Endothelial cell of umbilical vein (primary cell): ENCODE measurements at places on chromosomes 1 and 21. TPM values are rescaled to one million over a fixed set of nuclear protein-coding genes. Genes with fewer than 3 reads are reported as not detected.

INAVA gene
- total RNA-seq: 0.42 TPM in 2 replicates

GALE gene
- 39.2 and 42.9 TPM in 2 replicates for total RNA-seq

NCMAP gene
- not detected in 2 replicates for total RNA-seq

GUK1 gene
- 237 and 239 TPM in 2 replicates for total RNA-seq

DNA sequence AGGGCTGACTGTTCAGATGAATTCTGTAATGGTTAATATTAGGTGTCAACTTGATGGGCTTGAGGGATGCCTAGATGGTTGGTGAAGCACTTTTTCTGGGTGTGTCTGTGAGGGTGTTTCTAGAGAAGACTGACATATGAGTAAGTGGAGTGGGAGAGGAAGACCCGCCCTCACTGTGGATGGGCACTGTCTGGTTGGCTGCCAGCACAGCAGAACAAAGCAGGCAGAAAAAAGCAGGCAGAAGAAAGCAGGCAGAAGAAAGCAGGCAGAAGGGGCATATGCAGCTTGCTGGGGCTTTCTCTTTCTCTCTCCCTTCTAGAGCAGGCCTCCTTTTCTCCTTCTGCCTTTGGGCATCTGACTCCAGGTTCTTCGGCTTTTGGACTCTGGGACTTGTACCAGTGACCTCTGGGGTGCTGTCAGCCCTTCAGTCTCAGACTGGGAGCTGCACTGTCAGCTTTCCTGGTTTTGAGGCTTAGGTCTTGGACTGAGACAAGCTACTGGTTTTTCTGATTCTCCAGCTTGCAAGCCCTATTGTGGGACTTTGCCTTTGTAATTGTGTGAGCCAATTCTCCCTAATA lies 42.9 kb upstream of the CD2 start:
- no peaks in the 10 kb centered on the region for H3K27me3 ChIP-seq
- no peaks in the 10 kb centered on the region for H3K36me3 ChIP-seq
- no peak overlapping the region for H3K27ac ChIP-seq
- H3K4me1 ChIP-seq: no peaks in the 10 kb centered on the region

DNA sequence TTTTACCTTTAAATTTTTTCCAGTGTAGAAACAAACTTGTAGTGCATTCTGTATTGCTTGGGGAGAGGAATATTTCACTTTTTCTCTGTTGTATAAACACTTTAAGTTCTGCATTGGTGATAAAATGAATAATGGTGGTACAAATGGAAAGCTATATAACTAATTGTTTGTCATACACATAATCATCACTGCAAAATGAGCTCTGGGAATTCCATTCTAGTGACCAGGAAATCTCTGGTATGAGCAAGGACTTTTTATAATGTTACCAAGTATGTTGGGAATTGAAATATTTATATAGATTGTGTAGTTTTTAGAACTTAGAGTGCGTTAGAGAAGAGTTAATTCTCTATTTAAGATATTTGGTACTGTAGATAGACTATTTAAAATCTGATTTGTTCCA lies 5.0 kb upstream of the FMN2 start:
- DNase-seq: no peak
- no peak overlapping the region for H3K4me3 ChIP-seq
- H3K36me3 ChIP-seq: no peaks in the 10 kb centered on the region
- peaks cover 2% of the 10 kb centered on the region for H3K4me1 ChIP-seq
- no peak overlapping the region for H3K27ac ChIP-seq

GRCh38 chr1:28111157-28111556 lies 22.7 kb upstream of the EYA3 start:
- peak overlapping the region; percentile 73 for H3K27ac ChIP-seq
- H3K36me3 ChIP-seq: no peaks in the 10 kb centered on the region
- peak; percentile 31 for DNase-seq
- H3K4me3 ChIP-seq: no peak overlapping the region

DNA sequence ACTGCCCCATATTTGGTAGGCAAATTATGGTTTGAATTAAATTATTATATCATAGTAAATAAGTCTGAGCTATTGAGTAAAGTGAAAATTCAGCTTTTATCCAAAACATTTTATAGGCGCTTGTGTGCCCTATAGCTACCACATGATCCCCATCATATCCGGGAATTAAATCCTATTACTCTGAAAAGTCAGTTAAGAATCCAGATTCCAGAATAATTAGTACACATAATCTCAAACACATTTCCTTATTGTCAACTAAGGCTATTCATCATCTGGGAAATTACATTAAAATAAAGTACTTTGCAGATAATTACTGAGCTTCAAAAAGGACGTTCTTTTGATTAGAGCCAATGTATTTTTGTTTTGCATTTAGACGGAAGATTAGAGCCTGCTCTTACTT lies 72.3 kb downstream of the CTH start:
- H3K27ac ChIP-seq: no peak overlapping the region
- no peaks in the 10 kb centered on the region for H3K27me3 ChIP-seq
- no peak for DNase-seq
- H3K36me3 ChIP-seq: no peaks in the 10 kb centered on the region
- no peaks in the 10 kb centered on the region for H3K4me1 ChIP-seq

- no peak overlapping the region for H3K27ac ChIP-seq
- H3K36me3 ChIP-seq: no peaks in the 10 kb centered on the region
- no peaks in the 10 kb centered on the region for H3K4me1 ChIP-seq
These were observed 80.4 kb upstream of the LPGAT1 start for GRCh38 chr1:211910913-211911485.

GRCh38 chr1:233617025-233617424 lies 3.1 kb downstream of the KCNK1 start:
- no peak overlapping the region for H3K4me3 ChIP-seq
- no peak overlapping the region for H3K27ac ChIP-seq
- H3K4me1 ChIP-seq: peaks cover 5% of the 10 kb centered on the region

GRCh38 chr1:99645203-99645602 lies 710 bp upstream of the PALMD start:
- H3K4me1 ChIP-seq: peaks cover 42% of the 10 kb centered on the region
- peak overlapping the region; percentile 94 for H3K27ac ChIP-seq
- H3K27me3 ChIP-seq: no peaks in the 10 kb centered on the region
- no peaks in the 10 kb centered on the region for H3K36me3 ChIP-seq
- DNase-seq: peak; percentile 89

GRCh38 chr1:99527078-99527477 lies 118.8 kb upstream of the PALMD start:
- H3K27ac ChIP-seq: no peak overlapping the region
- peak; percentile 57 for DNase-seq
- no peaks in the 10 kb centered on the region for H3K27me3 ChIP-seq
- no peaks in the 10 kb centered on the region for H3K36me3 ChIP-seq
- no peak overlapping the region for H3K4me3 ChIP-seq

- H3K4me3 ChIP-seq: no peak overlapping the region
- no peaks in the 10 kb centered on the region for H3K36me3 ChIP-seq
- H3K4me1 ChIP-seq: no peaks in the 10 kb centered on the region
- no peak overlapping the region for H3K27ac ChIP-seq
- DNase-seq: no peak
- H3K27me3 ChIP-seq: no peaks in the 10 kb centered on the region
These were observed 287.4 kb upstream of the RUNX1 start for GRCh38 chr21:35336534-35336933.

- no peak overlapping the region for H3K4me3 ChIP-seq
- H3K36me3 ChIP-seq: no peaks in the 10 kb centered on the region
- peaks cover 5% of the 10 kb centered on the region for H3K27me3 ChIP-seq
- H3K4me1 ChIP-seq: no peaks in the 10 kb centered on the region
- H3K27ac ChIP-seq: no peak overlapping the region
- no peak for DNase-seq
These were observed 14.4 kb upstream of the FNBP1L start for GRCh38 chr1:93433407-93433961.

- no peaks in the 10 kb centered on the region for H3K36me3 ChIP-seq
- no peak overlapping the region for H3K27ac ChIP-seq
- no peaks in the 10 kb centered on the region for H3K27me3 ChIP-seq
- no peak overlapping the region for H3K4me3 ChIP-seq
- no peak for DNase-seq
These were observed 98.5 kb downstream of the GALNT2 start for GRCh38 chr1:230165536-230165935.

DNA sequence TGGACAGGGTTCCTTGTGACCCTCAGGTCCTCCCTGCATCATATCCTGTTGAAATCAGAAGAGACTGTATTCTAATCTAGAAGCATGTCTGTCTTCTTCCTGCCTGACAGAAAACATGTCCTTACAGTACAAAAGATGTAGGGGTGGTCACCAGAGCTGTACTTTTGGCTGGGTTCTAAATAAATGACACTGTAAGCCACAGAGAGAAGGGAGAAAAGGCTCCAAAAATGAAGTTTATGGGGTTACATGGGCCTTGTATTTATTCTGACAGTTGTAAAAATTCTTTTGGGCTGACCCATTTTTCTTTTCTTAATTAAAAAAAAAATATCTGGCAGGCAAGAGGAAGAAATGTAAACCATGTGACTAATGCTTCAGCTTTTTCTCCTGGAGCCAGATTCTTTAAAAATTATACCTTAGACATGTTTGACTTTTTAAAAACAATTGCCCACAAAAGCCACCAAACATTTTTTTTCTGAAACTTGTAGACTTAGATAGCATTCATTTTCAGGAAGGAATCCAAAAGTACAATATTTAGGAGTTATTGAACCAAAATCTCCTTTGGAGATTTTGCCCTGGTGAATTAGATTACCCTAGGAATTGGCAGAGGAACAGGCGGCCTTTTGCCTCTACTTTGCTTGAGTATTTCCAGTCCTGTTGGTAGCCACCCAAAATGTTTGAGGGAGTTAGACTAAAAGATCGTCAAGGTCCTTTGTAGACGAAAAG lies 17.1 kb downstream of the RGL1 start:
- peak; percentile 40 for DNase-seq
- H3K27me3 ChIP-seq: no peaks in the 10 kb centered on the region
- peak overlapping the region; percentile 5 for H3K27ac ChIP-seq
- H3K36me3 ChIP-seq: no peaks in the 10 kb centered on the region
- H3K4me3 ChIP-seq: no peak overlapping the region

- no peaks in the 10 kb centered on the region for H3K27me3 ChIP-seq
- DNase-seq: no peak
- H3K27ac ChIP-seq: no peak overlapping the region
- H3K4me3 ChIP-seq: no peak overlapping the region
- no peaks in the 10 kb centered on the region for H3K4me1 ChIP-seq
These were observed 117.4 kb downstream of the CRYAA start for GRCh38 chr21:43286196-43286595.

GRCh38 chr1:180981596-180982387 lies 40.9 kb downstream of the STX6 start:
- H3K4me3 ChIP-seq: no peak overlapping the region
- H3K27me3 ChIP-seq: no peaks in the 10 kb centered on the region
- DNase-seq: no peak
- no peaks in the 10 kb centered on the region for H3K4me1 ChIP-seq
- H3K36me3 ChIP-seq: peaks cover 4% of the 10 kb centered on the region

DNA sequence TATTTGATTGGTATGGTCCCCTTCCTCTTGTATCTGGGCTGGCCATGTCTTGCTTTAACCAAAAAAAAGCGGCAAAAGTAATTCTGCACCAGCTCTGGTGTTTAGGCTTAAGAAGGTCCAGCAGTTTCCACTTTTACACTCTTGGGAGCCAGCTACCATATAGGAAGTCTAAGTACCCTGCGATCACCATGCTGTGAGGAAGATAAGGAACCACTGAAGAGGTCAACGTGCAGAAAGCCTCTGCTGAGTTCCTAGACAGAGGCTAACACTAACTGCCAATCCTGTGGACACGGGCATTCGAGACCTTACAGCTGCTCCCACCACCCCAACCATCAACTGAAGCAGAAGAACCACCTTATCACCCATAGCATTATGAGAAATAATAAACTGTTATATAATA lies 331.4 kb downstream of the VAV3 start:
- no peak overlapping the region for H3K27ac ChIP-seq
- no peaks in the 10 kb centered on the region for H3K4me1 ChIP-seq
- no peak overlapping the region for H3K4me3 ChIP-seq

- H3K36me3 ChIP-seq: no peaks in the 10 kb centered on the region
- no peak for DNase-seq
- no peak overlapping the region for H3K4me3 ChIP-seq
- H3K27ac ChIP-seq: no peak overlapping the region
- H3K4me1 ChIP-seq: no peaks in the 10 kb centered on the region
These were observed 150.3 kb downstream of the PEX14 start for GRCh38 chr1:10625076-10625475.

DNA sequence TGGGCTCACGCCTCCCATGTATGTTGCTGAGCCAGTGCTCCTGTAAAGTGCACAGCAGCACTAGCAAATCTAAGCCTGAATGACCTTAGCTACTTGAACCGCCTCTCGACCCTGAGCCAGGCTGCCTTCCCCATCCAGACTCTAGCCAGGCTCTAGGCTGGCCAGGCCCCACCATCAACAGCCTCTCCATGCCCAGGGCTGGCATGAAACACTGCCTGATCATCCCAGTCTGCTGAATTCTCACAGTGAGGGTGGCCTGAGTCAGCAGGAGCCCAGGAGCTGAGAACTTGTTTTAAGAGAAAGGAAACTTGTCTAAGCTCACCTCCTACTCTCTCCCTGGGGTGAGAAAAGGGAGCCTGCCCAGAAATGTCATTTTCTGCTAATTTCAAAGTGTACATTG lies 733.3 kb downstream of the PTPRU start:
- no peak overlapping the region for H3K27ac ChIP-seq
- no peak for DNase-seq

DNA sequence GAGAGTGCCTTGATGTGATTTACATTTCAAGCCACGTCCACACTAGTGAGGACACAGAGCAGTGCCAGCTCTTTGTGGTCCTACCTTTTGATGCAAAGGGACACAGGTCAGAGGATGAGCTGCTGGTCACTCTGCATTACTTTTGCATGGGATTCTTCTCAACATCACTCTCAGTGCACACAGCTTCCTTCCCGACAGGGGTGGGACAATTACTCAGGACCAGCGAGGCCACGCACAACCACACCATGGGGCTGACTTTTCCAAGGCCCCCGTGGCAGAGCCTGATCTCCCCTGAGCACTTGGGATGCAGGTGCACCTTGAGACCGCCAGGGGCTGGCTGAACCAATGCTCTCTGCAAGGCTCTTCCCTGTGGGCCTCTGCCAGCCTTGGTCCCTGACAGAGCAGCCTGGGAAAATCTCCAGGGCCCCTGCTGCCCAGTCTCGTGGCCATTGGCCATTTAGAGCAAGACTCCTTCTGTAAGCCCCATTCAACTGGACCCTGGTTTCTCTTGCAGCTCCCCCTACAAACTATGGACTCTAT lies 13.2 kb upstream of the PRAMEF12 start:
- H3K4me3 ChIP-seq: no peak overlapping the region
- H3K27me3 ChIP-seq: no peaks in the 10 kb centered on the region
- H3K36me3 ChIP-seq: no peaks in the 10 kb centered on the region
- no peaks in the 10 kb centered on the region for H3K4me1 ChIP-seq
- no peak overlapping the region for H3K27ac ChIP-seq
- DNase-seq: no peak
